ENCODE measurements at places on chromosomes 11 and 22. TPM values are rescaled to one million over a fixed set of nuclear protein-coding genes. Genes with fewer than 3 reads are reported as not detected.

The TRIM51 gene
- total RNA-seq, result not detected

The GLYAT gene
- total RNA-seq, result not detected

The IGLL1 gene
- 2.2 TPM for total RNA-seq

The RFPL2 gene
- 2.8 TPM for total RNA-seq

The MPZL3 gene
- 34.0 TPM for total RNA-seq
